ENCODE measurements at places on chromosomes 1 and 21.

DNA sequence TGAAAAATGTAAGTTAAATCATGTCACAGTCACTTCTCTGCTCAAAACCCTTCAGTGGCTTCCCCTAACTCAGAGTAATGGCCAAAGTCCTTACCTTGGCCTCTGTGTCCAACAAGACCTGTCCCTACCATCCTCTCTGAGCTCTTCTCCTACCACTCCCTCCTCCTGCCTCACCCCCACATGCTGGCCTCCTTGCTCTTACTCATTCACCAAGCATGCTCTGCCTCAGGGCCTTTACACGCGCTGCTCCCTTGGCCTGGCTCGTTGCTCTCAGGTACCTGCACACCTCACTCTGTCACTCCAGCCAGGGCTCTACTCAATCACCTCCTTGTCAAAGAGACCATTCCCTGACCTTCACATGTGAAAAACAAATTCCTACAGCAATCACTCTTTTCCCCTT, 54.2 kb downstream of the SEC16B start:
- no peak for DNase-seq

DNA sequence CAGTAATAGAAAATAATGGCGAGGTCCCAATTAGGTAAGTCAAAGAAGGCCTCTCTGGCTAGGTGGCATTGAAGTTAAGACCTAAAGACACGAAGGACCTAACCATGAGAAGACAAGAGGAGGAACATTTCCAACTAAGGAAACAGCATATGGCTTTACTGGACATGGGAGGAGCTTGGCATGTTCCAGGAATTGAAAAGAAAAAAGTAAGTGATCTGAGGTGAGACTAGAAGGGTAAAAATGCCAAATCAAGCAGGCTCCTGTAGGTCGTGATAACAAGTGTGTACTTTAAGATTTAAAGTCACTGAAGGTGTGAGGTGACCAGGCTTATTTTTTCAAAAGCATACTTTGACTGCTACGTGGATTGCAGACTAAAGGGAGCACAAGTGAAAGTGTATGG, 13.4 kb upstream of the CLCC1 start:
- DNase-seq: no peak

GRCh38 chr1:165958306-165958705, 130.9 kb downstream of the UCK2 start:
- DNase-seq: no peak

DNA sequence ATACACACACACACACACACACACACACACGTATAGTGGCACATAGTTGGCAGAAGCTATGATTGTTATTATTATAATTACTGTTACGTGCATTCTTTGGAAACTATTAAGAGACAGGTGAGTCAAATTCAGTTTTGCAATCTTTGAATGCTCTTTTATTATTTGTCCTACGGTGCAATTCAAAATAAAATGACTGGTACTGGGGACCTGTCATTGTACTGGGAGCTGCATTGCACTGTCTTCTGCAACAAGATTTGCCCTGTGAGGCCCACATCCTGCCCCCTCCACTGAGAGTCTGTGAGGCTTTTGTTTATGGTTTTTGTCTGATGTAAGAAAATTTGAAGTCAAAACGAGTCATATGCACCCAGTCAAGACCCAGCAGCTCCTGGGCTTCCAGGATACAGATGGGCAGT, 1.9 kb downstream of the LY9 start:
- peak; percentile 73 for DNase-seq
